ENCODE measurements at places on chromosomes 13 and 19. TPM values are rescaled to one million over a fixed set of nuclear protein-coding genes. Genes with fewer than 3 reads are reported as not detected.

DNA sequence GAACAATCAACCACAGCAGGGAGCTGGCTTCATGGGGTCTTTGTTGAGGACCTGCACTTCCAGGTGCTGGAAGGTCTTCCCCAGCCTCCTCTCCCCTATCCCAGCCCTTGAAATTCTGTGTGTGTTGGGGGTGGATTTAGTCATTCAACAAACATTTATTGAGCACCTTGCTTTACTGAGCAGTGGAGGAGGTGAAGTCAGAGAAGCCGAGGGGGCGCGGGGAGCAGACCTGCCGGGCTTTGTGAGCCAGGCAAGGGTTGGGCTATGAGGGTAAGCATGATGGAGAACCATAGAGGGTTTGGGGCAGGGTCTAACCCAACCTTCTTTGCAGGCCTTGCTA, 3.5 kb upstream of the C19orf85 start:
- H3K4me3 ChIP-seq: no peak overlapping the region
- H3K27me3 ChIP-seq: no peaks in the 10 kb centered on the region
- no peak for DNase-seq
- H3K4me1 ChIP-seq: peaks cover 15% of the 10 kb centered on the region
- 0 out of 2 replicates have a peak overlapping the region, but pooled peaks have one; percentile 48 for H3K27ac ChIP-seq

DNA sequence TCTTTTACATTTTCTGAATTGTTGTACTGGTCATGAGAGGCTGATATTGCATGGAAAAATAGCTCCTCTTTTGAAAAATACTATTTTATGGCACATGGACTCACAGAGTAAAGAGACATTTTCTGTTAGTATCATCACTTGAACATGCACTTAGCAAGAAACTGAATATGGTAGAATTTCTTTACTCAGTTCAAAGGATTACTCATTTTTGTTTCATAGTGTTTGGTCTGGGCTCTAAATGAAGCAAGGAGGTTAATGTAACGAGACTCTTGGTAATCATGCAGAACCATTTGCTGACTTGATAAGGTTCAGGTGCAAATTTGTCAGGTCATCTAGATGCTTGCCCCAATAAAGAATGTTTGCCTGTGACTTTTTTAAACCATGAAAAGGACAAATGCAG, 63.2 kb downstream of the GPC6 start:
- no peaks in the 10 kb centered on the region for H3K27me3 ChIP-seq
- no peaks in the 10 kb centered on the region for H3K4me1 ChIP-seq
- no peak overlapping the region for H3K27ac ChIP-seq
- H3K4me3 ChIP-seq: no peak overlapping the region
- H3K36me3 ChIP-seq: no peaks in the 10 kb centered on the region

GTF2F1 gene
- 61.1 TPM for total RNA-seq

IL11 gene
- total RNA-seq: 4.4 TPM

GRCh38 chr13:39363382-39363772, 239.6 kb downstream of the LHFPL6 start:
- H3K27ac ChIP-seq: no peak overlapping the region
- no peak overlapping the region for H3K4me3 ChIP-seq
- no peak for DNase-seq
- no peaks in the 10 kb centered on the region for H3K36me3 ChIP-seq

DNA sequence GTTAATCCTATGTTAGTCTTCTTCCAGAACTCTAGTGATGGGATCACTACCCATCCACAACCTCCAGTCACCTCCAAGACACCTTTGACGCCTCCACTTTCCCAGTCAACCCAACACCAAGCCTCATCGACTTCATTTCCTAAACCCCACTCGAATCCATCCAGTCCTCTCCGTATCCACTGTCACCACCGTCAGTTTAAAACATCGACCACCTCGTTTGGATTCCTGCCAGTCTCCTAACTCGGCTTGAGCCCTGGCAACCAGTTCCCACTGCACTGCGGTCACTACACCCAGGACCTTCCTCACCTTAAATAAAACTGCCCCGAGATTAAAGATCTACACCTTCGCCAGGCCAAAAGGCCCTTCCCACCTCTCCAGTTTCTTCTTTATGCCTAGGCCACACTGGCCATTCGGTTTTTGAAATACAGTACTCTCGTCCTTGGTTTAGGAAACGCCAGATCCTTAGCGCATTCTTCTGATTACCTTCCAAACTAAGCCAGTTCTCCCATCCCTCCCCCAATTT, 1.2 kb downstream of the MTIF3 start:
- H3K27me3 ChIP-seq: no peaks in the 10 kb centered on the region
- no peaks in the 10 kb centered on the region for H3K36me3 ChIP-seq
- H3K27ac ChIP-seq: peak overlapping the region; percentile 89
- H3K4me1 ChIP-seq: peaks cover 3% of the 10 kb centered on the region
- peak overlapping the region; percentile 96 for H3K4me3 ChIP-seq
- DNase-seq: no peak

- H3K27me3 ChIP-seq: no peaks in the 10 kb centered on the region
- peak within 1 kb of the TSS; percentile 59 for H3K4me3 ChIP-seq
- H3K4me1 ChIP-seq: no peaks in the 10 kb centered on the region
- H3K27ac ChIP-seq: no peak within 1 kb of the TSS
Measured at GRCh38 chr13:41456768-41457588, at the start of gene RGCC. Gene RGCC (plus strand): TSS chr13:41457550. CDS start chr13:41457708, 158 bp downstream.
